ENCODE measurements at places on chromosomes 4 and X. TPM values are rescaled to one million over a fixed set of nuclear protein-coding genes. Genes with fewer than 3 reads are reported as not detected.

Gene CXCL1
- not detected for total RNA-seq

Gene SPANXA2
- not detected for total RNA-seq

- DNase-seq, result no peak
Observed at GRCh38 chrX:71565474-71566041, 12.7 kb upstream of the GCNA start.

DNA sequence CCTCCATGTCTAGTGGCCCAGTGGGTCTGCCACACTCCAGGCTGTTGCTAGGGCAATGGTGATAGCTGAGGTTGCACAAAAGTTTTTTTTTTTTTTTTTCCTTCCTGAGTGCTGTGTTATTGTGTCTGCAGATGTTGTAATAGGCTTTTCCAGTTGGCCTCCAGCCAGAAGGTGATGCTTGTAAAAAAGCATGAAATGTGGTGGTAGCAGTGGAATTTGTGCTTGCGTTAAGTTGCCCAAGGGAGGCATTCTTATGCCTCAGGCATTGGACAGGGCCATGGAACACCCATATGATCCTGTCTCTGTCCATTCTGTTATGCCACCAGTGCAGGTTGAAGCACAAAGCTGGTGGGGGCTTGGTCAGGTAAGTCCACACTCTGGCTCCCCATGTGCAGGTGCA lies 660.5 kb upstream of the SPANXN1 start:
- no peak for DNase-seq

DNA sequence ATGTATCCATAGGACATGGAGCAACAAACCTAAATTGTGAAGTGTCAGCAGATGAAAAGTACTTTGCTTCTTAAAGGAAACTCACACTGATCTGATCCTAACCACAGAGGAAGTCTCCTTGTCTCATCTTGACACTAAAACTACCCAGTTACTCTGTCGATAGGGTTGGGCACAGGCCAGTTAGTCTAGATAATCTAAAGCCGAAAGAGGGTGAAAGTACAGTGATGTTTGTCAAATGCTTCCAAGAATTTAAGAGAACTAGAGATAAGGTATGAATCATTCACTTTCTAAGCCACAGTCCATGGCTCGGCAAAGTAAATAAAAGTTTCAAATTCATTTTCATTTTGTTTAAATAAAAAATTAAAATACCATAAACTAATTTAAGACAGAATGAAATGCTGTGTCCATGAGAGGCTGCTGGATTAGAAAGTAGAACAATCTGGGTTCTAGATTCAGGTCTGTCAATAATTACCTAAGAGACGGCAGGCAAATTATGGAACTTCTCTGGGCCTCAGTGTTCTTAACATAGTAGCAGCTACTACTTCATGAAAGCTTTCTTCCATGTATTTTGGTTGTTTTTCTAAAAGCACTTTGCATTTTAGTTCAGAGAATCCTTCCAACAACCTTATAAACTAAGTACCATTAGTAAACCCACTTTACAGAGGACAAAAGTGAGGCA lies 176.7 kb downstream of the LDB2 start:
- no peak for DNase-seq

DNA sequence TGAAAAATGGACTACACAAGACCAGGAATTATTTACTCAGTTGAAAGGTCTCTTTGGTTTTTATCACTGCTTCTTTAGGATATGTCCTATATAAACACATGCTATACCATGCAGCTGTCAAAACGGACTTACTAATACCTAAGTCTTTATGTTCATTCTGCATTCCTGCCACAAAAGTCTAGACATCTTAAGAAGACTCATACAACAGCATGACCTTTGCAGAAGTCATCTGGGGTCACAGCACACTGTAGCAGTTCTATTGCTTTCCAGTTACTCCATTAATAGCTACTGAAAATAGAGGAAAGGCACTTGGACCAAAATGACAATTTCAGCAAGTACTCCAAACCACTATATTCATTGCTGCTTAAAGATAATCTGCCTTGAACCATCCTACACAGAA lies 53.2 kb downstream of the DDX60 start:
- no peak for DNase-seq

- DNase-seq, result no peak
Observed at GRCh38 chr4:149645790-149646189, 169.9 kb downstream of the IQCM start.

DNA sequence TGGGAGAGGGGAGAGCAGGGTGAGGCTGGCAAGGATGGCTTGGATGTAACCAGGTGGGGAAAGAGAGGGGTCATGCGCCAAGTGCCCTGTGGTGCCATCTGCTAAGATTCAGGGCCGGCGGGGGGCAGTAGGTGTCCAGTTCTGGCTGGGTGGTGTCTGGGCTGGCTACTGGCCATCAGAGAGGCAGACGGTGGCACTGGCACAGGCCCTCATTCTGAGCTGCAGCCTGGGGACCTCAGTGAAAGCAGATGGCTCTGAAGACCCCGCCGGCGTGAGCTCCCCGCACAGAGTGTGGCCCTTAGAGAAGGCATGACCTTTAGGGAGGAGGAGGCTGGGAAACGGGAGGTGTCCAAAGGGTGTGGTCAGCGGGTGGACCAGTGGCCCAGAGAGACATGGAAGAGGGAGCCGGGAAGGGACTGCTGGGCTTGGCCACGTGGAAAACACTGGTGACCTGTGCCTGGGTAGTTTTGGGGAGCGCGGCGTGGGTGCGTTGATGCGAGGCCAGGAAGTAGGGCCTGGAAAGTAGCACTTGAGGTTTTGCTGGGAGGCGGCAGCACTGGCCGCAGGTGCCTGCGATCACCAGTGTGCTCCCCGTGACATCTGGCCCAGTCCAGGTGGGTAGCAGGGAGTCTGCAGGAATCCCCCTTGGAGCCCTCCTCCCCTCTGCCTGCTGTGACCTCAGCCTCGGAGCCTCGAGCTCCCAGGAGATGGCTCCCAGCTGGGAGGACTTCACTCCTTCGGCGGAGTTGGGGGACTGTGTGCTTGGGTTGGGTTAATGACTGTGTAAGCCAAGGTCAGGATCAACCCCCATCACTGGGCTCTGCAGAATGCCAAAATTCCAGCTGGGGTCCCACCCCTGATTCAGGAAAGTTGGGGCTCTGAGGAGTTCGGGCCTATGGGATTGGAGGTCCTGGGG lies 9.3 kb upstream of the SH3TC1 start:
- no peak for DNase-seq

DNA sequence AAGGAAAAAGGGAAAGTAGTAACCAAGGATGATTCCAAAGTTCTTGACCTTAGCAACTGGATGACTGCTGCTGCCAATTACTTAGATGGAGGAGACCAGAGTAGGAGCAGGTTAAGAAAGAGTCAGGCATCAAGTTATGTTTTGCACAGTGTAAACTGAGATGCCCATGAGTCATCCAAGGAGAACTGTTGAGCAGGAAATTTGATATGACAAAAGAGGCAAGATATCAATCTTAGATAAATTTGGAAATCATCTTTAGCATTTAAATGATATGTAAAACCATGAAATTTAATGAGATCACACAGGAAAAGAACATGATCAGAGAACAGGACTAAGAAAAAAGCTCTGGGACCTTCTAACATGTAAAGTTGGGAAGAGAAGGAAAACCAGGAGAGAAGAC lies 361.3 kb downstream of the OPHN1 start:
- no peak for DNase-seq

GRCh38 chrX:136525738-136526606 lies 6.0 kb upstream of the VGLL1 start:
- DNase-seq, result no peak

DNA sequence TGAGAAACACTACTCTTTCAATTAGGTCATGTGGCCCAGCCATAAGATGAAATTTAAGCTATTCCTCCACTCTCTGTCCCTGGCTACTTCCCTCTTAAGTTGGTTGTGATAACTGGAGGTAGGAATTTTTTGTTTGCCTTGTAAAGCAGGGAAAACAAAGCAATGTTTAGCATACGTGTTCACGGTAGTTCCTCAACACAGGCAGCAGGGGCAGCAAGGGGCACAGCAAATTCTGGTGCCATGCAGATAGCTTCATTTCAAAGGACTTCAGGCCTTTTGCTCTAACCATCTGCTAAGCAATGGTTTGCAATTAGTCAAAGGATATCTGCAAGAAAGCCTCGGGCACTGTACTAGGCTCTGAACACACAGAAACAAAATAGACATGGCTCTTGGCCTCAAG lies 330.2 kb downstream of the ZIC3 start:
- no peak for DNase-seq

Measured in CD4-positive, alpha-beta T cell (primary cell).